SK-N-SH (cell line): ENCODE measurements at places on chromosomes 1 and 21. TPM values are rescaled to one million over a fixed set of nuclear protein-coding genes. Genes with fewer than 3 reads are reported as not detected.

The TRIM58 gene
- 0.13 and 0.35 TPM in 2 replicates for polyA plus RNA-seq

The TINAGL1 gene
- polyA plus RNA-seq = 0.23 TPM in 1 of 2 replicates, not detected in the other

The BCAS2 gene
- 16.1 and 19.6 TPM in 2 replicates for polyA plus RNA-seq

The GBP6 gene
- not detected in 2 replicates for polyA plus RNA-seq

The WASF2 gene
- 23.0 and 27.1 TPM in 2 replicates for polyA plus RNA-seq

The FCRLB gene
- polyA plus RNA-seq = 2.0 and 2.6 TPM in 2 replicates

The CD5L gene
- polyA plus RNA-seq = not detected in 2 replicates

The SLC44A3 gene
- polyA plus RNA-seq = 2.6 and 4.4 TPM in 2 replicates

The KCNA3 gene
- polyA plus RNA-seq = 0.02 TPM in 1 of 2 replicates, not detected in the other

The CYYR1 gene
- polyA plus RNA-seq = not detected in 2 replicates

The MIXL1 gene
- polyA plus RNA-seq = 0.03 TPM in 1 of 2 replicates, not detected in the other

The SPRTN gene
- polyA plus RNA-seq = 13.4 and 17.3 TPM in 2 replicates

The COL8A2 gene
- polyA plus RNA-seq = 2.6 and 3.1 TPM in 2 replicates

The MTARC1 gene
- polyA plus RNA-seq = 5.4 and 6.1 TPM in 2 replicates

The HMGCS2 gene
- polyA plus RNA-seq = not detected in 2 replicates

The FAM131C gene
- polyA plus RNA-seq = 0.97 and 1.6 TPM in 2 replicates

The PLA2G2F gene
- not detected in 2 replicates for polyA plus RNA-seq

The PADI3 gene
- polyA plus RNA-seq = 0.30 and 0.36 TPM in 2 replicates

The PLD5 gene
- polyA plus RNA-seq = 0.08 and 0.11 TPM in 2 replicates

The NCF2 gene
- polyA plus RNA-seq = 2.0 and 6.0 TPM in 2 replicates

The PHTF1 gene
- 10.8 and 14.1 TPM in 2 replicates for polyA plus RNA-seq

The PYGO2 gene
- polyA plus RNA-seq = 23.3 and 28.2 TPM in 2 replicates

The CHODL gene
- polyA plus RNA-seq = not detected in 2 replicates

The CCDC30 gene
- 0.94 and 1.4 TPM in 2 replicates for polyA plus RNA-seq

The TAS1R1 gene
- not detected in 2 replicates for polyA plus RNA-seq

The ALX3 gene
- polyA plus RNA-seq = not detected in 2 replicates

The CYP2J2 gene
- polyA plus RNA-seq = 1.1 and 1.2 TPM in 2 replicates

The CHRM3 gene
- 0.07 and 0.16 TPM in 2 replicates for polyA plus RNA-seq

The OR2L8 gene
- not detected in 2 replicates for polyA plus RNA-seq

The SUMO3 gene
- 89.0 and 125 TPM in 2 replicates for polyA plus RNA-seq

The IFT25 gene
- 25.7 TPM in 2 replicates for polyA plus RNA-seq

The ALPL gene
- polyA plus RNA-seq = 0.69 and 1.3 TPM in 2 replicates

The MYBPHL gene
- 0.07 TPM in 1 of 2 replicates, not detected in the other for polyA plus RNA-seq

The WDR26 gene
- polyA plus RNA-seq = 21.2 and 21.9 TPM in 2 replicates

The RRAGC gene
- polyA plus RNA-seq = 8.8 and 9.6 TPM in 2 replicates

The C1orf198 gene
- polyA plus RNA-seq = 12.3 and 19.4 TPM in 2 replicates

The ENAH gene
- 48.9 and 72.0 TPM in 2 replicates for polyA plus RNA-seq

The AMY1C gene
- not detected in 2 replicates for polyA plus RNA-seq

The MPL gene
- polyA plus RNA-seq = not detected in 2 replicates

The SMPDL3B gene
- 0.67 and 0.95 TPM in 2 replicates for polyA plus RNA-seq

The ZNF648 gene
- not detected in 2 replicates for polyA plus RNA-seq

The ADORA1 gene
- 3.2 and 4.8 TPM in 2 replicates for polyA plus RNA-seq

The TLCD4 gene
- polyA plus RNA-seq = 0.69 and 0.96 TPM in 2 replicates

The FCGR2B gene
- 0.05 TPM in 1 of 2 replicates, not detected in the other for polyA plus RNA-seq

The CD164L2 gene
- 0.05 TPM in 2 replicates for polyA plus RNA-seq

The RGS5 gene
- 260 and 290 TPM in 2 replicates for polyA plus RNA-seq
